ENCODE measurements at places on chromosomes 5 and 9.

- peak; percentile 87 for DNase-seq
Measured at GRCh38 chr9:129333617-129334104, 155.6 kb upstream of the IER5L start.

- DNase-seq: no peak
Measured at GRCh38 chr9:122338994-122339393, 31.8 kb upstream of the PTGS1 start.

- peak; percentile 59 for DNase-seq
Measured at GRCh38 chr5:75551471-75551870, 39.8 kb downstream of the POLK start.

DNA sequence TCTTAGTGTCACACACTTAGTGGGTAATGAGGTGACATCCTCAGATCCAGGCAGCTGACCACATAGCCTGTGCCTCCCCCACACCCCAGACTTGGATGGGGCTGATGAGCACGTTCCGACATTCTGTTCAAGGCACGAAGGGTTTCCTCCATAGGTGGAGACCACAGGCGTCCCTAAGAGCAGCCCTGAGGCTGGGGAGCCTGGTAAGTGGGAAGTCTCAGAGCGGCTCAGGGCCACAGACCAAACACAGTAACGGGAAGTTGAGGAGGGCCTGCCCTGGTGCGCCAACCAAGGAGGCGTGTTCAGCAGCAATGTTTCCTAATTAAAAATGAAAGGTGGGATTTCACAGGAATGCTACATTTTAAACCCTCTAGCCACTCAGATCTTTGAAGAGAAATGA is 102.3 kb upstream of the PHYKPL start:
- DNase-seq: no peak

DNA sequence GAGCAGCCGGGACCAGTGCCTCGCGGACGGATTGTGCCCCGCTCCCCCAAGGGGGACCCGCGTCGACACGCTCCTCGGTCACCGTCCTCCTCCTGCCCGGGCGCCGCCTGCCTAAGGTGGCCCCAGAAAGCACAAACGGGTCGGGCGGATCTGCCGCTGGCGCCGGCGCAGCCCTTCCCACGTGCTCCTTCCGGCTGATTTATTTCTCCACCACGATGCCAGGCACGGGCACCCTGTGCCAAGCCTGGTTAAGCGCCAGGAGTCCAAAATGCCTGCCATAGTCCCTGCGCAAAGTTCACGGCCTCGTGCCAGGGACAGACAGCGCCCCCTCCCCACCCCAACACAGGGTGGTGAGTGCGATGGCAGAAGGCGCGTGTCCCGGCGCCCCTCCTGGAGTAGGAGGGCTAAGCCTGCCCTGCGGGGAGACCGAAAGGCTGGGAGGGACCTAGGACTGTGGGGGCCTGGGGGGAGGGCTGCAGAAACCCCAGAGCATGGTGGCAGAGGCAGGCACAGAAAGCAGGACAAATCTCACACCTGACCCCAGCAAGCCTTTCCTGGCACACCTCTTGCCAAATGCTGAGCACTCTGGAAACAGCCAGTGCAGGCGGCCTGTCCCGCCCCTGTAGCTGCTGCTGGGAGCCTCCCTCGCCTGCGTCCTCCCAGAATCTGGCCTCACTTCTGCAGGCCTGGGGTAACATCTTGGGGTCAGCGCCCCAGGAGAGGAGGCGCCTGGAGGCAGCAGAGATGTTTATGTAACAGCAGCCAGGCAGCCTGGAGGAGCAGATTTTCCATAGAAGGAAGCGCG is 1.1 kb upstream of the NOTCH1 start:
- DNase-seq: peak; percentile 79

DNA sequence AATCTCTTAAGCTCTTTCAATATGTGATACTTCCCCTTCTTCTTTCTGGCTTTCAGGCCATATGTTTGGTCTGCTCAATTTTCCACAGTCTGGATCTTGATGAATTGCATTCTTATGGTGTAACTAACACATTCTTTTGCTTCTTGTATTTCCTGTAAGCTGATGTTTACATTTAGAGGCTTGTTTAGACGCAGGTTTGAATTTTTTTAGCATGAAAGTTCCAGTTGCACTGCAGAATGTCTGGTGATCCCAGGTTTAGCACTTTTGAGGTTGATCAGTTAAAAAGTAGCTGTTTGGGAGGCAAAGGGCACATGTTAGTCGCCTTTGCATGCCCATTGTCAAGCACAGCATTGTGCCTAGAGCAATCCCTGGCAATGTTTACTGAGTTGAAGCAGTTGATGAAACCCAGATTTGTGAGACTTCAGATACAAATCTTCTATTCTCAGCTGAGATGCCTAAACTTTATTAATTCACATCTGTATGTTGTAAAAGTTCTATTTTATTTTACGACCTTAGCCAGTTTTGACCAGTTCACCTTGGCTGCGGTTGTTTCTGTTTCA is 59.6 kb upstream of the SPATA31C2 start:
- DNase-seq: peak; percentile 94

DNA sequence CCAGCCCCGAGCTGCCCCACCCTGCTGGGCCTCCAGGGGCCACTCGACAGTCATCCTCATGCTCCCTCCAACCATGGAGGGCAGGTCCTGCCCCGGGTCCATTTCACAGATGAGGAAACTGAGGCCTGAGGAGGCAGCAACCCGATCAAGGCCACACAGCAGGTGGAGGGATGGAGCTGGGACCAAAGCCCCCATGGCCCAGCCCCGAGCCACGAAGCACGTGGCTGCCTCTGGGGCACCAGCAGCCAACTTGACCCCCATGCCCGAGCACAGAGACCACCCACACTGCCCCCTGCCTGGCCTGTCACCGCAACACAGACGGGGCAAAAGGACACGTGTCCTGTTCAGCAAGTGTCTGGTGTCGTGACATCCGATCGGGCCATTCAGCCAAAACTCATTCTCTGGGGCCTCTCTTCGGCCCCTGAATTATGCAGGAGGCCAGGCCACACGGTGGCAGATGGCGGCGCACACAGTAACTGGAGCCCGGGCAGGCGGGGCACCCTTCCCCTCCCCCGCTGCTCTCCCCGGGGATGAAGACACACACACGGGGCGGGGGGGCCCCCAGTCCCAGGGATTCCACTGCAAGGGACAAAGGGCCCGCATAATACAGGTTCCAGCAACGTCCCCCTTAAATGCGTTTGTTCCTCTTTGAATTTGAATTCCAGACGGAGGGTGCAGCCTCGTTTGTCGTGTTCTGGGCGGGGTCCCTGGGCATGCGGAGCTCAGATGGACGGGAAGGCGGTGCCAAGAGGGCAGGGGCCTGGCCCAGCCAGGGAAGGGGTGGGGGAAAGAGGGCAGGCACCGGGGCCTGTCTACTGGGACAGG is 29.4 kb upstream of the TMEM250 start:
- no peak for DNase-seq

GRCh38 chr9:37300620-37301019 is 121.9 kb upstream of the GRHPR start:
- DNase-seq: peak; percentile 42

GRCh38 chr5:6754766-6755165 is 41.5 kb downstream of the TENT4A start:
- DNase-seq: no peak

DNA sequence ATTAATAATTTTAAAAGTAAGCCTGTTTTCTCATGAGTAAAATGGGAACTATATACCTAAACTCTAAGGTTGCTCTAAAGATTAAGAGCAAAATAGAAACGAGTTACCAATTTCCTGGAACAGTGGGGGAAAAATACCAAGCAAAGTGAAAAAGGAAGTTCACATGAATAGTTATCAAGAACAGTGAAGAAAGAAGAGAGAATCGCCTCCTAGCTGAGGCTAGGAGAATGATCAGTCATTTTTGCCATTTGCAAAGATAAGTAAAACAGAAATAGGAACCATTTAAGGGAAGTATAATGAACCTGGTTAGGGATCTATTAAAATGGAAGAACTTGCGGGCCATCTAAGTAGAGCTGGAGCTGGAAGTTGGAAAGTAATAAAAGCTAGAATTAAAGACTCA is 50.7 kb downstream of the P4HA2 start:
- no peak for DNase-seq

GRCh38 chr9:124782661-124783574 is 6.0 kb downstream of the OLFML2A start:
- DNase-seq: no peak

GRCh38 chr9:93826905-93827544 is 128.1 kb downstream of the BARX1 start:
- no peak for DNase-seq

DNA sequence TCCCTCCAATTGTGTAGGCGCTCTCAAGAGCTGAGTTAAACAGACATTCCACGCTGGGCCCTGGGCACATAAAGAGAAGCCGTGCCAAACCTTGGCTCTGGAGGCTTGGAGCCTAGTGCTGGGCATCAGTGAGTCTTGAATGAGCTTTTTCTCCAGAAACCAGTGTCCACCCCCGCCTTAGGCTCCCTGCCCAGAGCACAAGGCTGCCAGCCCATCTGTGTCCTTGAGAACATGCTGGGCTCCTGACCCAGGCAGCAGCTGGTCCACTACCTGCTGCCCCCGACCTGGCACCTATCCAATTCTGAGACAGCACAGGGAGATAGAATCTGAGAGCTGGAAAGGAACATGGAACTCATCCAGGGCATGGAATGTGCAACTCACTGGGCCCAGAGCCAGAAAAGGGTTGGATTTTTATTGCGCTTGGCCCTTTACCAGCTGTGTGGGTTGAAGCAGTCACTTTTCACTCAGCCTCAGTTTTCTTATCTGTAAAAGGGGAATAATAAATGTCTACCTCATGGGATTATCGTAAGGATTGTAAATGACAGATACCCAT is 92.4 kb upstream of the CPLX2 start:
- no peak for DNase-seq

DNA sequence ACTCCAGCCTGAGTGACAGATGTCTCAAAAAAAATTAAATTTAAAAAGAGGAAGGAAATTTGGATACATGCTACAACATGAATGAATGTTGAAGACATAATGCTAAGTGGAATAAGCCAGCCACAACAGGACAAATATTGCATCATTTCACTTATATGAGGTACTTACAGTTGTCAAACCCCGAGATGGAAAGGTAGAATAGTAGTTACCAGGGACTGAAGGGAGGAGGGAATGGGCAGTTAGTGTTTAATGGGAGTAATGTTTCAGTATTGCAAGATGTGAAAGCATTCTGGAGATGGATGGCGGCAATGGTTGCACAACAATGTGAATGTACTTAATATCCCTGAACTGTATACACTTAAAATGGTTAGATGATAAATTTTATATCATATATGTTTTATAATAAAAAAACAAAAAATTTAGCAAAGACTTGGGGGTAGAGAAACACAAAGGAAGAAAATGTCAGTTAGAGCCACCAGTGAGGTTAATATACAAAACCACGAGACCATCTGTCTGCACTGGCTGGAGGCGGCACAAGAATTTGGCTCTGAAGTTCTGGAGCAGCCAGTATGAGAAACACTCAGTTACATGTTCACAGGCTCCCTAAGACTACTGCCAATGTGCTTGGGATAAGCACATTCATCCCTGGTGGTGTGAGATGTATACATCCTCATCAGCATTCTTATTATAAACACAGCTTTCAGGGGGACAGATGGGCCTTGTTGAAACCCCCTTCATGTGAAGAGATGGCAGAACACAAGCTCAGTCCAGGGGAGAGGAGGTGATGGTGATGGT is 37.0 kb upstream of the RPS23 start:
- DNase-seq: peak; percentile 70

DNA sequence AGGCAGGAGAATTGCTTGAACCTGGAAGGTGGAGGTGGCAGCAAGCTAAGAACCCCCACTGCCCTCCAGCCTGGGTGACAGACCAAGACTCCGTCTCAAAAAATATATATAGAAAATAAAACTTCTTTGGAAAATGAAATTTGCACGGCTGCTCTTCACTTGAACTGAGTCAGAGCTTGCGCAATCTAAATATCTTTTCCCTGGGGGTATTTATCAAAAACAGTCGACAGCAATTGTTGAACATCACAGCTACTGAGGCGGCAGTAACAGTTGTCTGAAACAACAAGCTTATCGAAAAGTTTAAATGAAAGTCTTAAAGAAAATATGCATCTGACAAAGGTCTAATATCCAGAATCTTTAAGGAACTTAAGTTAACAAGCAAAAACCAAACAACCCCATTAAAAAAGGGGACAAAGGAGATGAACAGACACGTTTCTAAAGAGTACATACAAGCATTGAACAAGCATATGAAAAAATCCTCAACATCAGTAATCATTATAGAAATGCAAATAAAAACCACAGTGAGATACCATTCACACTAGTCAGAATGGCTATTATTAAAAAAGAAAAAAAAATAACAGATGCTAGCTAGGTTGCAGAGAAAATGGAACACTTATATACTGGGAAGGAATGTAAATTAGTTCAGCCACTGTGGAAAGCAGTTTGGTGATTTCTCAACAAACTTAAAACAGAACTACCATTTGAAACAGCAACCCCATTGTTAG is 153.6 kb upstream of the CDH9 start:
- DNase-seq: peak; percentile 81

GRCh38 chr5:170963521-170963920 is 101.7 kb downstream of the RANBP17 start:
- DNase-seq: no peak

GRCh38 chr9:114053246-114054005 is 24.7 kb downstream of the AMBP start:
- no peak for DNase-seq

- peak; percentile 5 for DNase-seq
Measured at GRCh38 chr9:27487128-27487640, 36.9 kb upstream of the IFNK start.

GRCh38 chr5:129438322-129438721 is 21.8 kb upstream of the ADAMTS19 start:
- peak; percentile 5 for DNase-seq

- DNase-seq: peak; percentile 25
Measured at GRCh38 chr9:122900791-122901190, 4.4 kb downstream of the RC3H2 start.

GRCh38 chr9:85521371-85522197 is 220.2 kb downstream of the AGTPBP1 start:
- no peak for DNase-seq

- DNase-seq: no peak
Measured at GRCh38 chr5:42573386-42573785, 150.1 kb downstream of the GHR start.

- DNase-seq: peak; percentile 22
Measured at GRCh38 chr5:170434966-170435605, 45.9 kb upstream of the KCNMB1 start.

DNA sequence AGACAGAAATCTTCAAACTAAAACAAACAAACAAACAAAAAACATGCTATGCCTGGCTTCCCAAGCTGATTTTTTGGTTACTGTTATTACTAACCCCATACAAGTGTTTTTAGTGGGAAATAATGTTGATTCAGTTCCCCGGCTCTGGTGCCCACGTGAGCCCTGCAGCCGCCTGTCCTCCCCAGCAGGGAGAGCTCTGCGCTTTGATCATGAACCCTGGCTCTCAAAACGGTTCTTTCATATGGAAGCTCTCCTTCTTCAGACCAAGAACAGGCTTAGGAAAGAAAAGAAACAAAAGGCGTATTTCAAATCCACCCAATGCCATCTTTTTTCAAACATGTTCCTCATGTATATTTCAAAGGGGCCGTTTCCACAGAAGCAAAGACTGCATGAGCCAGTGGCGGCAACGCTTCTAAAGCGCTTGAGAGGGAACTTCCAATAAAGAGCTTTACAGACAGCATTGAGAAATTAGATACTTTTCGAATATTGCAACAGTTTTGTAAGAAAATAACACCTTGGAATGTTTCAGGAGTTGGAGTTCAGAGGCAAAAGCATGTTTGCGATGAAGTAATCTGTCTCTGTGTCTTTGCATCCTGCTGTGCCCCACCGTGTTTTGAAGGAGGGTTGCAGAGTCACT is 74.8 kb downstream of the ICE1 start:
- DNase-seq: peak; percentile 53
